Stimulated activated CD4-positive, alpha-beta T cell treated with anti-CD3 and anti-CD28 coated beads, TNF-alpha, amount 100 ng/mL, for 48 hours (primary cell): ENCODE measurements at places on chromosomes 3 and 15.

GRCh38 chr3:159584421-159584820 lies 404.2 kb upstream of the IL12A start:
- no peak for DNase-seq

DNA sequence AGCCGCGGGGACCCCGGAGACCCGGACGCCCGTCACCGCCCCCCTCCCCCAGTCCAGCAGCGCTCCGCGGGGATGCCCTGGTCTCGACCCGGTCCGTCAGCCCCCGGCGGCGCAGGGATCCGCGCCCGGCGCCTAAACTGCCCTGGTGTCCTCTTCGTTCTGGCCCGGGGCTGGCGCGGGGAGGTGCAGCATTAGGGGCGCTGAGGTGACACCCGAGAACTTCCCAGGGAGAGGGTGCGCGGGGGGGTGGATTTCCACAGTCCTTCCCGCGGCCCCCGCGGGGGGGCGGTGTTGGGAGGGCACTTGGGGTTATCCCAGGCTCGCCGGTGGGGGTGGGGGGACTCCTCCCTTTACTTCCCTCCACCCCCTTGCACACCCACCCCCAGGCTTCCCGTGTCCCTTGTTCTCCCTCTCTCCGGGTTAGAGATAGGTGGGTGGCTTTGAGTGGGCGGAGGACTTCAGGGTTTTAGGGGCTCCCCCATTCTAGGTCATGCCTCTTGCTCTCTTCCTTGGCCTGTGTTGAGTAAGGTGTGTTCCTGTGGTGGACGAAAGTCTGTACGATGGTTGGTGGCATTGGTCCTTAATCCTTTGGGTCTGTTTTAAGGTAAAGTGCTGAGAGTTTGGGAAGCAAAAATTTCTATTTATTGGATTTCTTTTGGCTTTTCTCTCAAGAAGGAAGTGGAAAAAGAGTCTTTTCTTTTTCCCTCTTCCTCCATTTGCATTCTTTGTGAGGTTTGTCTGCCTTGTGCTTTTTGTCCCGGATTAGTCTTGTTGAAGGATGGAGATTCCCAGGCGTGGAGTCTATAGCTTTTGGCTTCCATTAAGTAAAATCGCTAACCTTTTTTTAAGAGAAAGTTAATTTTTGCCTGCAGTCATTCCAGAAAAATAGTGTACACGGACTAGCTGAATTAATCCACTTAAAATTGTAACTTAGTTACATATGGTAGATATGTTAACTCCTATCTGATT lies 811 bp downstream of the SKIL start:
- DNase-seq = peak; percentile 49

GRCh38 chr3:22907161-22907780 lies 295.9 kb upstream of the UBE2E2 start:
- DNase-seq = no peak

GRCh38 chr15:27807335-27807734 lies 291.8 kb downstream of the OCA2 start:
- DNase-seq = no peak

DNA sequence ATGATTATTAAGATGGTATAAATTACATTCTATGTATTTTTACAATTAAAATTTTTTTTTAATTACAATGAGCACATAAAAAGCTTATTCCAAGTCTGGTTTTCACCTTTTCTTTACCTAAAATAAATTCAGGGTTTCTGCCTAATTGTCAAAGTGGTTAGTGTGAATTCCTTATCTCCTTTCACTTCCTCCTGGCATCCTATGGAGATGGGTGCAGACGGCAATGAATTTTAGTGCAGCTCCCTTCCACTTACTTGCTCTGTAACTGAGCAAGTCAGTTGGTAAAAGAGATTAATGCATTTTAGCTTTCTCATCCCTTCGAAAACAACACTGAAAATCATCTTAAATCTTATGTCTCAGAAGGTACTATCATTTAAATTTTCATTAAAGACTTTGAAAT lies 13.1 kb downstream of the HDGFL3 start:
- DNase-seq = no peak

- DNase-seq = no peak
Observed at GRCh38 chr15:45747426-45747825, 112.6 kb downstream of the SQOR start.

DNA sequence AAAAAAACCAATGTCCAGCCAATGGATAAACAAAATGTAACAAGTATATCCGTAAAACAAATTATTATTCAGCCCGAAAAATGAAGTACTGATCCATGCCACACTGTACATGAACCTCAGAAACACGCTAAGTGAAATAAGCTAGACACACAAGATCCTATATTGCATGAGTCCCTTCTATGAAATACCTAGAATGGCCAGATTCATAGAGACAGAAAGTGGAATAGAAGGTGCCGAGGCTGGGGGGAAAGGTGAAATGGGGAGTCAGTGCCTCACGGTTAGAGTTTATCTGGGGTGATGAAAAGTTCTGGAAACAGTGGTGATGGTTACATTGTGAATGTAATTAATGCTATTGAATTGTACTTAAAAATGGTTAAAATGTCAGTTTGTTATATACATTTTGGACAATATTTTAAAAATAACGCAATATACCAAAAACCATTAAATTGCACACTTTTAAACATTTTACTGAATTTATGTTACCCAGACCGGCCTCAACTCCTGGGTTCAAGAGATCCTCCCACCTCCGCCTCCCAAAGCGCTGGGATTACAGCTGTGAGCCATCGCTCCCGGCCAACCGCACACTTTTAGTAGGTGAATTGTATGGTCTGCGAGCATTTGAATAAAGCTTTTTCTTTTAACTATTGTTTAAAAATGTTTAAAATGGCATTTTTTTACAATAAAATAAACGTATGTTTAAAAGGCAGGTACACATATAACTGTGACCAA lies 2.1 kb downstream of the RNF168 start:
- DNase-seq = no peak

DNA sequence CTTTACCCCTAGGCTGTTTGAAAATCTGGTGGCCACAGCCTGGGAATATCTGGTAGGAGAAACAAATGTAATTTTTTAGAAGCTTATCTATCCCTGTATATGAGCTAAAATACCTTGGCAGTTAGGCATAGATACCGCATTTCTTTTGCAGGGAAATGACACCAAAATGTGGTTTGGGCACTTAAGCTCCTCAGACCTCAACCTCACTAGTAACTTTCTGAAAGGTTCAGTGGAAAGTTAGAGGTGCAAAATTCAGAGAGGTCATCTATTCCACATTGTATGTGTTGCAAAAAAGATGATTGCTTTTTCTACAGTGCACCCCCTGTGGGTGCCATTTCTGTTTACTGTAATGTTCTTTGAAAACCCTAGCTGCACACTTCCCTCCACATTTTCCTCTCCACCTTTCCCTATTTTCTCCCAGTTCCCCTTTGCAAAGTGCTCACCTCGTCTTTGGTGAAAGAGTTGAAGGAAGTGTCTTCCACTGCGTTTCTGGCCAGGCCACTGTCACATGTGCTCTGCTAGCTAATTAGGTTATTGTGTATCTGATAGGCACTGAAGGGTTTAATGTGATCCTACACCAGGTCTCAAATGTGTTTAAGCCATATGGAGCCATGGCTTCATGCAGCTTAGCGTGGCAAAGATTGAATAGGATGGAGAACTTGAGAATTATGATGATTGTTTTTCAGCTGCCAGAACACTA lies 1.3 kb downstream of the SACM1L start:
- no peak for DNase-seq

DNA sequence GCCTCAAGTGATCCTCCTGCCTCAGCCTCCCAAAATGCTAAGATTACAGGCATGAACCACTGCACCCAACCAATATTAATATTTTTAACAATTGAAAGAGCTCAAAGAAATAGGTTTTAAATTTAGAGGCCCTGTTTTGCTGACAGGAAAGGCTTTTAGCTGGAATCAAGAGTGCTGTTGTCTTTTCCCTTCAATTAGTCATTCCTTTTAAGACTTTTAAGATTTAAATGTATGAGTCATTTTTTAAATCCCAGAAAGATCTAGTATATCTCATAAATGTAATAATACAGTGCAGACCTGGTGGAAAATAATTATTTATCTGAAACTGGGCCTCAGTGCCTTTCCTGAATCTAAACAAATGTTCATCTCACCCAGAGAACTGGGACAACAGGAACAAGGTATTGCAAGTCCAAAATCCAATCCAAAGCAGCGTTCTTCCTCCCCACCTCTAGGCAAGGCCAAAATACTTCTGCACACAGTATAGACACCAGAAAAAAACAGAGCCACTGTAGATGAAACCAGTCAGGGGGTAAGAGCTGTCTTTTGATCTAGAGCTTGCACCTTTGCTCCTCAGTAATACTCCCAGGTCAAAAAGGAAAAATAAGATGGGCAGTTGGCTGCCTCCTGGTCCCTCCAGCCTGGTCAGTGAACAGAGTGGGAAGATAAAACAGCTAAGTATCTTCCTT lies 14.4 kb downstream of the AGTR1 start:
- no peak for DNase-seq

GRCh38 chr15:47750740-47751262 lies 33.5 kb downstream of the SEMA6D start:
- no peak for DNase-seq

GRCh38 chr15:58788056-58788710 lies 17.1 kb downstream of the MINDY2 start:
- DNase-seq = no peak

DNA sequence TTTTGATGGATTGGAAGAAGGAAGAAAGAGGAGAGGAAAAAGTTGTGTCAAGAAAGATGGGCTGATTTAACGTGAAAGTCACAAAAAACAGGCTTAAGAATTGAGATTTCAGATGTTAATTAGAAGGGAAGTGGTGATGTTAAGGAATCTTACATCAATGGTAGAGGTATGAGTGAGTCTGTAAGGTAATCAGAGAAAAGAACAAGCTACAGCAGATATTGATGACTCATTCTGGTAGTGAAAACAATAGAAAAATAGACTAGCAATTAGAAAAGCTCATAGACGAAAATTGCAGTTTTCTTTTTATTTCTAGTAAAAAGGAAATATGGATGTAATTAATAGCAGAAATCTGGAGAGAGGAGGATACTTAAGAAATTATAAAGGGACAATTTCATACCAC lies 559.6 kb downstream of the MCTP2 start:
- no peak for DNase-seq

DNA sequence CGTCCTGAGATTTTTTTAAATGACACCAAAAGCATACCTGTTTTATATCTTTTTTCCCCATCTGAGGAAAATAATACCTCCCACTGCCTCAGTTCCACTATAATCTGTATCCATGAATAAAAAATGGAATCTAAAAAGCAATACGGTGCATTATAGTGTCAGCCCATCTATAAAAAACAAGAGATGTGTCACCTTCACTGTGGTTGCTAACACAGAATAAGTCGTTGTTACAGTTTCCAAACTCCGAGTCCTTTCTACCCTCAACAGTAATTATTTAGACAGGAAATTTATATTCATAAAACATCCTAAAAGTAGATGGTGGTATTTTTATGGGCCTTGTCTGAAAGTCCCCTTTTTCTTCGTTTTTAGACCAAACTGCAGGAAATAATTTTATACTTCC lies 19.4 kb downstream of the RFTN1 start:
- no peak for DNase-seq

DNA sequence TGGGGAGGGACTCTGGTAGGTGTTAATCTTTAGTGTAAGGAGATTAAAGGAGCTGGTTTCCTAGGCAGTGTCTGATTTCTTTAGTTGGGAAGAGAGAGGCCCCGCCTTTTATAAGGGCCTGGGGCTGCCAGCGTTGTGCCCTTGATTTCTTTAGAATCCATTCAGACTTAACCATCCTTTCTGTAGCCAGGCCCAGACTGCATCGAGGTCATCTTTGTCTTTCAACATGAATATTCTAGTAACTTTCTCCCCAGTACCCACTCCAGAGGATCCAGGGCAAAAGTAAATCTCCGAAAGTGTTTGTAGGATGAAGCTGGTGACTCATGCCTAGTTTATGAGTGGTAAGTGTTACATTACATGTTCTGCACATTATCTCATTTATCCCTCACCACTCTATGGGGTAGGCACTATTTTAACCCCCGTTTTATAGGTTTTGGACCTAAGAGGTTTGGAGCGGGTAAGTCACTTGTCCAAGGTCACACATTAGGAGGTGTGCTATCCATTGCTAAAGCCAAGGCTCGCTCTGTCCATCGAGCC lies 11.8 kb upstream of the USP3 start:
- no peak for DNase-seq

GRCh38 chr3:32989171-32989570 lies 37.7 kb downstream of the CCR4 start:
- DNase-seq = no peak

GRCh38 chr3:172034786-172035685 lies 4.3 kb upstream of the FNDC3B start:
- no peak for DNase-seq

- DNase-seq = no peak
Observed at GRCh38 chr3:39907981-39908380, 98.6 kb downstream of the MYRIP start.

DNA sequence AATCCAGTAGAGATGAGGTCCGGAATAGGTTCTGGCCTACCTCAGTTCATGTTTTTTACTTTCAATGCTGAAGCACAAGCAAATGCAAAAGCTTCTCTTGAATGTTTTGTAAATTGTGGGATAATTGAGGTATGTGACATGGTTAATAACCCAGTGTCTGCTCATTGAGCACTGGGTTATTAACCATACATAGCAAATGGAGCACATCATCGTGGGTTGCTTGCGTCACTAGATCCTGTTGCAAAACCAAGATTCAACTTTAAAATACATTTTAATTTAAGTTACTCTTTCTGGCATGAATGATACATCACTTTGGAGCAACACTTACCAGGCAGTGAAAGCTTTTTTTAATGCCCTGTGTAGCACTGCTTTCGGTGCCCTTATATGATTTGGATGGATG lies 165.6 kb downstream of the IGF1R start:
- no peak for DNase-seq

DNA sequence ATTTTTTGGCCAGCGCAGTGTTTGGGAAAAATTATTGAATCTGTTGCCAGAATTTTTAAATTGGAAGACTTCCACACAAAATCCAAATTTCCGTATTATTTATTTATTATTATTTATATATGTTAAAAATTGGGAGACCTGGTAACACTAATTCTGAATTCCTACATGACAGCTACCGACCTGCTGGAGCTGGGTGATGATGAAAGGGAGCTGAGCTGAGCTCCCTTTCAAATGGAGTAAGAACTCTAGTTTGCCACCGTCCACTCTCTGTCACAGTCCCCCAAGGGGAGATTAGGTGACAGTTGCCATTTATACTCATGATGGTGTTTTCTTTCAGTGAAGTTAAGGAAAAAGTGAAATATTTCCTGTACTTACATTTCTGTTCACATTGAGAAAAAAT lies 1.4 kb downstream of the CRTC3 start:
- no peak for DNase-seq
